ENCODE measurements at places on chromosomes 6 and 20.

GRCh38 chr6:733431-734219, 40.7 kb upstream of the EXOC2 start:
- no peak for DNase-seq

DNA sequence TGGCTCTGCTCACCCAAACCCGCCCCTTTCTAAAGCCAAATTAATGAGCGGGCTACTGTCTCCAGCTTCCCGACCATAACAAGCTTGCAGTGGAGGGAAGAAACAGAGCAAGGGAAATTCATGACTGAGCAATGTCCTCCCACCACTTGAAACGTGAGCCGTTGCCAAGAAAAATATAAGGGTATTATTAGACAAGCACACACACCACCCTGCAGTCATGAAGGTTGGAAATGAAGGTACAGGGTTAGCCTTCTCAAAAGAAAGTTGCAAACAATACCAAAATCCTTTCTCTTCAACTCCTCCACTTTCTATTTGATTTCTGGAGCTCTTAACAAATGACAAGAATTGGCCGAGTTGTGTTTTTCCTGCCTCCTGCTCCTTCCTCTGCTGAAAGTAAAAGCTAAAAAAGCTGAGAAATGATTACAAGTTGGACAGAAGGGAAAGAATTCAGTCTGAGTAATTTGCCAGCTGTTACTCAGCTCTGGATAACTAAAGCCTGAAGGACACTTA, 151.1 kb upstream of the B3GAT2 start:
- DNase-seq: no peak

GRCh38 chr6:130037207-130037811, 18.9 kb downstream of the L3MBTL3 start:
- DNase-seq: no peak

DNA sequence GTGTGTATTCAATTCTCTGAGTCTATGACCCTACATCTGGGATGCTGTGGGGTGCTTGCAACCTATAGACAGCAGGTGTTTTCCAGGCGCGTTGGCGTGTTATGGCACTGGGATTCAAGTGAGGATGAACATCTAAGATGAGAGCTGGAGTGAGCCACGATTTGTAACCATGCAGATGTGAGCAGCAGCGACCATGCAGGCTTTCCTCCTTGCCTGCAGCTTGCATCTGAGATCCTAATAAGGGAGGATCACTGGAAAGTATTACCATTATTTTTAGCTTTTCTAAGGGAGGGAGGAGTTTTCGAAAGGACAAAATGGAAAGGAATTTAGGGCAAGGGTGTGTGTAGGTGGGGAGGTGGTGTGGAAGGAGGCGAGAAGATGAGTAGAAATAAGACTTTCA, 216.7 kb downstream of the ATXN1 start:
- DNase-seq: no peak

GRCh38 chr6:150150821-150151646, 8.2 kb downstream of the PPP1R14C start:
- no peak for DNase-seq

DNA sequence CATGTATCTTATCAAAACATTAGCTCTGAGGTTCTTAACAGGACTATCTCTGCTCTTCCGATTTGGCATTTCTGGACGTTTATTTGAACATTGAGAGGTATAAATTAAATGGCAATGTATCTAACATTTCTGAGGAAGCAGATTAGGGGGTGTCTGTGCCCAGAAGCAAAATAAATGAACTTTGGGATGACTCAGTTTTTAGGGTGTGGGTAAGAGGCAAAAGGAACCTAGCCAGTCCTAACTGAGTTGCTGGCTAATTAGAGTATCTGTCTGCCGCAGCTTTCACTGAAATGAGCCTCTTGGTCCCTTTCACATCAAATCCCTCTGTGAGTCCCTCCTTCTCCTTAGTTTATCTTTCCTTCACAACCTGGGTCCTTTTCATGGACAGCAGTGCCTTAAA, 1.1 kb downstream of the RNF144B start:
- DNase-seq: no peak

DNA sequence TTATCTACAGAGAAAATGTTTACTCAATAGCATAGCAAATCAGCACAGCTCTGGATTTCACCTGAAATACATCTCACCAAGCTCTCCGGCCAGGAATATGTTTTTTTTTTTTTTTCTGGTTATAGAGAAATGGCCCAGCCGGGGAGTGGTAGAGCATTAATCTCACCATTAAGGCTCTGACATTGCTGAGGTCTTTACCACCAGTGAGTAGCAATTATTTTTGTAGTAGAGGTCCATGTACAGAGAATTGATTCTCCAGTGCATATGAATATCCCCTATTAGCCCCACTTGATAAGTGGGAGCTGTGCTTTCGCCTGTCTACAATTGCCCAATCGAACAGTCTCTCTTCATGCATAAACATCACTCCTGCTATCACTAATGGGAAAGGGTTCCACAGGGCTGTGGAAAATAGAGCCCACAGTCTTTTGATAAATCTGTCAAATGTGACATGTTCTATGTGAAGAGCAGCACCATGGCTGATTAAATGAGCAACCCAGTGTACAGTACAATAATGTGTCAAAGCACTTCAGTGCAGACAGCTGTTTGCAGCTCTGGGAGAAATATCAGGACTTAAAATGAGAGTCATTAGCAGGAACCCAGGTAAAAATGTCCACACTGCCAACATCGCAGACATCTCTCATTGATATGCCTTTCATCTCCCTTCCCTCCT, 227.1 kb upstream of the ID4 start:
- no peak for DNase-seq

All from T-helper 22 cell (primary cell).